ENCODE measurements at places on chromosomes 7 and 10.

GRCh38 chr7:25669281-25669781 is 441.0 kb upstream of the NPVF start:
- no peak for DNase-seq

GRCh38 chr10:99389729-99390480 is 40.5 kb downstream of the GOT1 start:
- no peak for DNase-seq

DNA sequence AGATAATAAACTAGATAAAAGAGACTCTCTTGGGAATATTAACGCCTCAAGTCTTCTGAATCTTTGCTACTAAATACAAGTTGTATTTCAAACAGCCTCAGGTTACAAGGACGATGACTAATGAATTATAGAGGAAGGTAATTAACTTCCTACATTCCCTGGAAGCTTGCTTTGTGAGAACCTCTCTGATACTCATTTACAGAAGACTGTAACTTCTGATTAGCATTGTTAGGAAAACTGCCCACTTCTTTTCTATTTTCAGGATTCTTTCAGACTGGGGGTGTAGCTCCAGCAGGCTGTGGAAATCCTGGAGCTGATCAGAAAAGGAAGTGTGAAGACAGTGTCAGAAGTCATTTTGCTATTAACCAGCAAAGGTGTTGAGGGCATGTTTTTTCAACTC is 316.7 kb upstream of the NPSR1 start:
- no peak for DNase-seq

DNA sequence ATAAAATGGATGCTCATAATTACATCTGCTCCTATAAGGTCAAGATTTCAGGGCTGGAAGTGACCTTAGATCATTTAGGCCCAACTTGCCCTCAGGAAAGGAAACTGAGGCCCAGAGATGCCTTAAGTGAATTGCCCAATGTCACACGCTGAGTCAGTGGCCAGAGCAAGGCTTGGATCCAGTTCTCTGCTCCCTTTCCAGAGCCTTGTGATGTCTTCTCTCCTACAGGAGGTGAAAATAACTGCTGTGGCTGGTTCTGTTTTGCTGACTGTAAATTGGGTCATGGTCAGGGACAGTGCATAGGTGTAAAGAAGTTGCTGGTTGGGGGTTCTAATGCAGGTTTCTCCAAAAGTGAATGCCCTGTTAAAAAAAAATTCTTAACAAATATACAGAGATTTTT is 91.3 kb downstream of the TCF7L2 start:
- no peak for DNase-seq

DNA sequence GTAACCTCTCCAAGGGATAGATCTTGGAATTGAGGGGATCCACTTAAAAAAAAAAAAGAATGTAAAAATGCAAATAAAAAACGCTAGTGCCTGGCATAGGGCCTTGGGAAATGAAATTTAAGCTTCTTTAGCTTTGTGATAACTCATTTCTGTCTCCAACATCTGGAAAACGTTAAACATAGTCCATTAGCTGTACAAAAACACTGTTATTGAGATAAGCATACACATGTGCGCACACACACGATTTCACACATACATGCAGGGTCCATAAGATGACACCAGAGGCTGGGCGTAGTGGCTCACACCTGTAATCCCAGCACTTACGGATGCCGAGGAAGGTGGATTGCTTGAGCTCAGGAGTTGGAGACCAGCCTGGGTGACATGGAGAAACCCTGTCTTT is 13.7 kb upstream of the CUL2 start:
- DNase-seq, result no peak

DNA sequence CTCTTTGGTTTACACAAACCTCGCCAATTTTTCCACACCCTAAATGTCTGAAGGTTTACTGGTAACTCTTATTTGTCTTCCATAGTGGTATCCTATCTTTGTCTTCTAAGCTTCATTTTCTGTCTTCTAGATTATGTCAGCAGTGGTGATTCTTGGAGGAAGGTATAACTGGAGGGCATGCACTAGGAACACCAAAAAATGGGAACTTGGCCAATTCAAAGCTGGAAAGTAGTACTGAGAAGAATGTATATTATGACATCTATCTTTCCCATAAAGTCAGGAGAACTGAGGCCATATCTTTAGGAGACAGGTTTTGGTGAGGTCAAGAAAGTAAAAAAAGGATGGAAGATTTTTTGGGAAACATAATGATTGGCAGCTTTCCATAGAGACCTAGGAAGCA is 113.3 kb downstream of the CPEB3 start:
- DNase-seq, result no peak

GRCh38 chr7:138980563-138981291 is 462 bp downstream of the KIAA1549 start:
- DNase-seq, result no peak

DNA sequence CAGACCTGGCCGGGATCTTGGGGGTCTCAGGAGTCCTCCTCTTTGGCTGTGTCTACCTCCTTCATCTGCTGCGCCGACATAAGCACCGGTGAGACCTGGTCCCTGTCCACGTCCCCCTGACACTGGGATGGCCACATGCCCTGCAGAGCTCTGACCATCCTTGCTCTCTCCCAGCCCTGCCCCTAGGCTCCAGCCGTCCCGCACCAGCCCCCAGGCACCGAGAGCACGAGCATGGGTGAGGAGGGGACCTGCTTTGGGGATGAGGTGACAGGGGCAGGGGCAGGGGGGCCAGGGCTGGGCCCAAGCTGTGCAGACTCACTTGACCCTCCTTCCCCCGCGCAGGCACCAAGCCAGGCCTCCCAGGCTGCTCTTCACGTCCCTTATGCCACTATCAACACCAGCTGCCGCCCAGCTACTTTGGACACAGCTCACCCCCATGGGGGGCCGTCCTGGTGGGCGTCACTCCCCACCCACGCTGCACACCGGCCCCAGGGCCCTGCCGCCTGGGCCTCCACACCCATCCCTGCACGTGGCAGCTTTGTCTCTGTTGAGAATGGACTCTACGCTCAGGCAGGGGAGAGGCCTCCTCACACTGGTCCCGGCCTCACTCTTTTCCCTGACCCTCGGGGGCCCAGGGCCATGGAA is 959 bp downstream of the PVRIG start:
- DNase-seq, result peak; percentile 58

GRCh38 chr7:47621347-47621746 is 39.4 kb upstream of the TNS3 start:
- no peak for DNase-seq

GRCh38 chr7:22597844-22598243 is 97.9 kb upstream of the STEAP1B start:
- no peak for DNase-seq

DNA sequence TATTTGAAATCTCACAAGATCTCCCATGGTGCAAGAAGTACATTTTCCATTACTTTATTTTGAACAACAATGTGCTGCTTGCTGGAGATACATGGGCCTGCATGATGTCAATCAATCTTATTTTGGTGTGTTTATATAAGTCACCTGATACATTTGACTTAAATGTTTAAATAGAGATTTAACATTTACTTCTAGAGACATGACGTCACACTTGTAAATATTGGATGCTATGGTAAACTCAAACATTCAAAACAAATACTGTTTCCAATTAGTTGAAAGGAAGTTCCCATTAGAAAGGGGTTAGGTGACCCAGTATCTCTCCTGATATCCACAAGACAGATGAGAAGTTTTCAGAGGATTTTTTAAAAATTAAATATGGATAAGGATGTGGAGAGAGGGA is 214.5 kb downstream of the NSUN6 start:
- no peak for DNase-seq

GRCh38 chr10:1394155-1394912 is 338.1 kb downstream of the WDR37 start:
- no peak for DNase-seq

DNA sequence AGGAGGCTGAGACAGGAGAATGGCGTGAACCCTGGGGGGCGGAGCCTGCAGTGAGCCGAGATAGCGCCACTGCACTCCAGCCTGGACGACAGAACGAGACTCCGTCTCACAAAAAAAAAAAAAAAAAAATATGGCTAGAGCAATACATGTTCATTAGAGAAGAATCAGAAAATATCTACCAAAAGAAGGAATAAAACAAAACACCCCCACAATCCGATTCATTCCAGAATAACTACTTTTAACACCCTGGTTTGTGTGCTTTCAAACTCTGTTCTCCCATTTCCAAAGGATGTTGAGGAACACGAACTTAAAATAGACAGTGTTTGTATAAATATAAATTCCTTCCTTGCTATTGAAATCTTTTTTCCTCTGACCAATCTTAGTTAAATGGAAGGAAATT is 6.5 kb downstream of the PDSS1 start:
- DNase-seq, result no peak

DNA sequence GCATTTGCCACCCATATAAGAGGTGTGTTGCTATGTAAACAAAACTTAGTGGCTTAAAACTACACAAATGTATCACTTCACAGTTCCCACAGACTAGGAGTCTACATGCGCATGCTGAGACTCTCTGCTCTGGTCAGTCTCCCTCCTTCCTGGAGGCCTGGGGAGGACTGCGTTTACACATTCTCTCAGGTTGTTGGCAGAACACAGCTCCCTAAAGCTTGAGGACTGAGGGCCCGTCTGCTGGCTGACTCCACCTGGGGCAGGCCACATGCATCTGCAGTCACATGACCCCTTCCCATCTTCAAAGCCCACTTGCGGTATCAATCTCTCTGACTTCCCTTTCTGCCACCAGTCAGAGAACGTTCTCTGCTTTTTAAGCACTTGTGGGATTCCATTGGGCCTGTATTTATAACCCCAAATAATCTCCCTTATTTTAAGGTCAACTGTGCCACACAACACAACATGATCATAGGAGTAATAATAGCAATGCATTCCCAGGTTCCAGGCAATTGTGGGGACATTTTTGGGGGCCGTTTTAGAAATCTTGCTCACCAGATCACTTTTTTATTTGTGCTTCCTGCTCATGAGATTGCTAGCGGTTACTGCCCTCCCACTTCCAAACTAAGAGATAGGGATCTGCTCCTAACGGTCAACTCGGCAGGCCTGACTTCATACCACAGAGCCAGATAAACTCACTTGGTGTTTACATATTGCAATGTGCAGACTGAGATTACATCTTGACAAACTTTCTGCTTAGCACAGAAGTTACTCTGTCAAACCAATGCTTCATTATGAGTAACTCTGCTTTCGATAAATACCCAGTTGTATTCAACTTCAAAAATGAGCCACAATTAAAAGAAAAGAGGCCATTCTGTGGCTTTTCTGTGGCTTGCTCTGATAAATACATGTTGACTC is 96.3 kb downstream of the ALOX5 start:
- DNase-seq, result no peak

DNA sequence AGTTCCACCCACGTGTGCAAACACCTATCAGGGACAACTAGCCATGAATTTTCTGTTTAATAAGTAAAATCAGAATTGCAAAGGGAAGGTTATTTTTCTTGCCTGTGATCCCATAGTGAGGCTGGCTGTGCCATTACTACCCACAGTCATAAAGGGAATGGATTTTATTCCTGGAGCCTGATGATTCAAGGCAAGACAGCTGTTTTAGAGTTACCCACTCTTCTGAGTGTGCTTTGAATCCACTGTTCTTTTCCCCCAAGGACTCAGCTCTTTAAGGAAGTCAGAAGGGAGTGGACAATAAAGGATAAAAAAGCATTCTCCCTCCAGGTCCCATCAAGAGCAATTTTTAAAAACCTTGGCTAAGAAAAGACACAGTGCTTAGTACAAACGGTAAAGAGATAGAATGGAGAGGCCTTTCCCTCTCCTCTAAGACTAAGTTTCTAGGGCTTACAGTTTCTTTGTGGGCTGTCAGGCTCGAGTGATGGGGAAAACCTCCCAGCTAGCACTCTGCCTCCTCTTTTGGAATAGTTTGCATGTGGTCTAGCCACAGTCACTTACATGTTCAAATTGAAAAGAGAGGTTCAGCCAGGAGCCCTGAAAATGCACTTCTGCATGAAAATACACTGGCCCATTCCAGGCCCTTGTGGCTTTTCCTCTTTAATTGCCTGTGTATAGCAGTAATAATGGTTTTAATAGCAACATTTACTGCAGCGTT is 5.1 kb upstream of the LRRC4 start:
- no peak for DNase-seq

- DNase-seq, result no peak
These were observed 103.0 kb downstream of the CTBP2 start for GRCh38 chr10:125057158-125058001.

DNA sequence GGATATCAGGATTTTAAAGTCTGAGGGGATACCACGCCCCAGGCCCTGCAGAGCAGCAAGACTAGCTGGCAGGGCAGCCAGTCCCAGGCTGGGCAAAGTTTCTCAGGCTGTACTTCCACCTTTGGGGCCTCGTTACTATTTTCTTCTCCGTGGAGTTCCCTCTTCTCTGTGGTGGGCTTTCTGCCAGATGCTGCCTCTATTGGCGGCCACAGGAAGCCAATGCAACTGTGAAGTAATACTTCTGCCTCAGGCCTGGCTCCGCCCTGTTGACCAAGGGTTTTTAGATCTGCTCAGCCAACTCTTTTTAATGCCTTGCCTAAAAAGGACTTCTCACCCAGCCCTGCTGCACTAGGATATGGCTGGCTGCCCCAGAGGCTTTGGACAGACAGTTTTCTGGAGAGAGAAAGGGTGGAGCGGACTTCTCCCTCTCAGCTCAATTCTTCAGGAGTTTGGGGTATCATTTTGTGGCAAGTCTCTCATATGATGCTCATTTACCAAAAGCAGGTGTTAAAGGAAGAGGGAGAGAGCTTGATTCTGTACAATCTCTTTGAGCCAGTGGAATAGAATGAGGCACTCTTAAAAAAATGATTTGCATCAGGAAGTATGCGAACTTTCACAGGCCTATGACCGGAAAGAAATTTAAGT is 67.4 kb downstream of the HHEX start:
- no peak for DNase-seq

DNA sequence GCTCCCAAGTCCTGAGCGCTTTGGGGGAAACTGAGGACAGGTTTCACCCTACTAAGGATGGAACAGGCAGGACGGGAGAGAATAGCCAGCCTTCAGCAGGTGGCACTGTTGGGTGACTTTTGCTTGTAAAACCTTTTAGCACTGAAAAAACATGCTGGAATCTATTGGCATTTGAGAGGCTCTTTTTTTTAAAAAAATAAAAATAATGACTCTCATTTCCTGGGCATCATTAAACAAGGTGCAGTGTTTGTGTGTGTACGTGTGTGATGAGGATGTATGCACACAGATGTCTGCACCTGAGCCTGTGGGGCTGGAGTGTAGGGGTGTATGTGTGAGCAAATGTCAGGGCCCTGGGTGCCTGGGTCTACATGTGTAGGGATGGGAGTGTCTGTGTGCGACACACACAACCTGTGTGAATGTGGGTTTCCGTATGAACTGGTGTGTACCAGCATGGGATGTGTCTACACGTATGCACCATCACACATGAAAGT is 177.9 kb downstream of the RPS24 start:
- DNase-seq, result no peak

DNA sequence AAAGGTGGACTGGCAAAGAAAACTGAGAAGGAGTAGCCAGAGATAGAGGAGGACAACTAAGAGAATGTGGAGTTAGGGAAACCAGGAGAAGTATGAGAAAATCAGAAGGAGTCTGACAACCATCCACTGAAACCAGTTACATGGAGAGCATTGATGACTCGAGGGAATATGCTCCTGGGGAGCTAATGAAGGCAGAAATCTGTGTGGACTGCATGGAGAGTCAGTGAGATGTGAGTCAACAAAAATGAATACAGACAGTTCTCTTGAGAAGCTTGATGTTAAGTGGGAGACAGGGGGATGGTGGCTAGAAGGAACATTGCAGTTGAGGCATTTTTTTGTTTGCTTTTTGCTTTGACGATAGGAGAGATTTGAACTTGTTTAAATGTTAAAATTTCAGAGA is 34.3 kb upstream of the ZNF32 start:
- no peak for DNase-seq

GRCh38 chr7:149196151-149196704 is 882 bp downstream of the ZNF282 start:
- no peak for DNase-seq

GRCh38 chr7:112021379-112022044 is 184.7 kb downstream of the DOCK4 start:
- DNase-seq, result no peak

- DNase-seq, result no peak
These were observed 125.4 kb upstream of the SORCS3 start for GRCh38 chr10:104515678-104516199.
